ENCODE measurements at places on chromosomes 12 and 14. TPM values are rescaled to one million over a fixed set of nuclear protein-coding genes. Genes with fewer than 3 reads are reported as not detected.

IL31 gene
- total RNA-seq, result not detected

- DNase-seq, result no peak
These were observed 23.0 kb upstream of the NRDE2 start for GRCh38 chr14:90354551-90355298.

- DNase-seq, result no peak
These were observed 157.4 kb downstream of the KICS2 start for GRCh38 chr12:64064706-64065105.

- DNase-seq, result no peak
These were observed 593.0 kb upstream of the ATP2B1 start for GRCh38 chr12:90301561-90302133.

GRCh38 chr14:33922125-33922524, 28.7 kb downstream of the EGLN3 start:
- DNase-seq, result no peak

DNA sequence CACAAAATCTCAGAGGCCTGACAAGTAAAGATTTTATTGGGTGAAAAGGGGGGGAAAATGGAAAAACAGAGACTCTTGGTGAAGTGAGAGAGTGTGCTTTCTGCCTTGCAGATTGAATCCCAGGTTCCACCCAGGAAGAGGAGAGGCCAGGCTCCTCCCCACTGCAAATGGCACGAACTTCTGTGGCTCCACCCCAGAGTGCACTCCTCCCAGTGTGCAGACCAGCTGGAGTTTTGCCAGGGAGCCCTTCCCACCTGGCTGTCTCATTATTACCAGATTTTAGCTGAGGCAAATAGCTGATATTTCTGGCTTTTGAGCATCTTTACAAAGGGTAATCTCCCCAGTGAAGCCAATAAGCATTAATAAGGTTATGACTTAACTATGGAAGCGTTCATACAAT, 51.9 kb downstream of the TESPA1 start:
- DNase-seq, result no peak

- no peak for DNase-seq
These were observed 190.5 kb upstream of the GSC start for GRCh38 chr14:94960285-94961001.

All from esophagus squamous epithelium (tissue), 5 donors.